ENCODE measurements at places on chromosomes 1 and 21.

DNA sequence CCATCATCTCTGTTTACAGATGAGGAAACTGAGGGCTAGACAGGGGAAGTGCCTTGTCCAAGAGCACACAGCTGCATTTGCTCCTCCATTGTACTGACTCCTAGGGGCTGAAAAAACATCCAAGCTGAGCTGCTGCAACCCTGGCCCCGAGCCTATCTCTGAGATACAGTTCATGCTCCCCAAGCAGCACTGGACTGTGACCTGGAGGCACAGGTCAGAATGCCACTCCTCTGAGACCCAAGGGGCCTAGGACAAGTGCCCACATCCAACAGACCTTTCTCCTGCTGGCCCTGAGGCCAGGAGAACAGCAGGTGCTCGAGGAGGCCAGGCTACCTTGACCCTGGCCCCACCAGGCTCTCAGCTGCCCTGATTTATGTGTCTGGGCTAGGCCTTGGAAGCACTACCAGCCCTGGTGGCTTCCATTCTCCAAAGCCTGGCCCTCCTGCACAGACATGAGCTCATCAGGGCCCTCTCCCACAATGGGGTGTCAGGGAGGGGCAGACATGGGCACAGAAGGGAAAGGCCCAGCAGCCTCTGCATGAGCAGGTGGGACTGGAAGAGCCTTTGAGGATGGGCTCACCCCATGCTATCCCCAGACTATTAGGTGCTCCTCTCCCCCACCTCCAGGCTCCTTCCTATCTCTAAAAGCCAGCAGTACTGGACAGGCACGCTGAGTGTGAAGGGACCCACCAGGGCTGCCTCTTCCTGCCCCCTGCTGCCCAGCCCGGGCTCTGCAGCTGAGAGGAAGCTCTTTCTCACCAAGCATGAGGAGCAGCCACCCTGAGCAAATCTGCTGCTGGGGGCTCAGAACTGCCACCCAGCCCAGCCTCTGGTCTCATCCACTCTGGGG is 18.8 kb downstream of the ADGRB2 start:
- no peak for DNase-seq

- no peak for DNase-seq
Measured at GRCh38 chr21:43299441-43300277, 127.3 kb downstream of the SIK1 start.

DNA sequence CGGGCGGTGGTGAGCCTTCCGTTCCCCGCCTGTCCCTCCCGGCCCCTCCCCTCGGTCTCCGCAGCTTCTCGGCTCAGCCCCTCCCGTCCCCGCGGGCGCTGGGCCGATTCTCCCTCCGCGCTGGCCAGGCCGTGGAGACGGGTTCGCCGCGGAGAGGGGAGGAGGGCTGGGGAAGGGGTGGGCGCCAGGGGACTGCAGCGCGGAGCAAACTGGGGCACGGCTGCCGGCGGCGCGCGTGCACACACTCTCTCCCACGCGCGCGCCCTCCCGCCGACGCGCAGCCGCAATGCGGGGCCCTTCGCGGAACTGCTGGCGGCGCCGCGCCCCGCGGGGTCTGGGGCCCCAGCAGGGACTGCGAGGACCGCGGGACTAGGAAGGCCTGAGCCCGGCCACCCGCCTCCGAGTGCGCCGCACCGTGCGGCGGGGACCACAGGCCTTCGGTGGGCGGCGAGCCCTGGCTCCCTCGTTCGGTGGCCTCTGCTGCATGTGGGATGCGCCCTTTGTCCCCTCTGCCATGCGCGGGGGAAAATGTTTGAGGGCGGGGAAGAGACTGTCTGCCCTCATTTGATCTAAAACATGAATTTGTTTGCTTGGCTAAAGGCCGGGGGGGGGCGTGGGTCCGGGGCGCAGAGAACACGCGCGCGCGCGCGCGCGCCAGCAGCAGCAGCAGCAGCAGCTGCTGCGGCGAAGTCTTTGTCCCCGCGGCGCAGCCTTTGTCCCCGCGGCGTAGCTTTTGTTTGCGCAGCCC is 90.7 kb upstream of the VAMP3 start:
- no peak for DNase-seq

GRCh38 chr1:44724955-44725698 is 5.8 kb downstream of the RNU5D-1 start:
- no peak for DNase-seq

DNA sequence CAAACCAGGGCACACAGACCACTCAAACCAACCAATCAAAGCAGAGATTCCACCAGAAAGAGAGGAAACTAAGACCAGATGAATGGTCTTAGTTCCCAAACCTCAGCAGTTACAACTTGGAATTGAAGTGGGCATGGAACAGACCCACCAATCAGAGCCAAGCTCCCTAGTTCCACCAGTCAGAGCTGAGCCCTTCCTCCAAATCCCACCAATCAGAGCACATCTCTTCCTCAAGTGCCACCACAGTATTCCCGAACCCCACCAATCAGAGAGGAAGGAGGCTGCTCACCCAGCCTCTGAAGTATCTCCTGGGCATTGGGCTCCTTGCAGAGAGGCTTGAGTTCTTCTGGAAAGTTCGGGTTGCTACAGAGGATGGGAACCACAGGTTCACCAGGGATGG is 1.4 kb downstream of the GUCA2A start:
- DNase-seq = no peak

DNA sequence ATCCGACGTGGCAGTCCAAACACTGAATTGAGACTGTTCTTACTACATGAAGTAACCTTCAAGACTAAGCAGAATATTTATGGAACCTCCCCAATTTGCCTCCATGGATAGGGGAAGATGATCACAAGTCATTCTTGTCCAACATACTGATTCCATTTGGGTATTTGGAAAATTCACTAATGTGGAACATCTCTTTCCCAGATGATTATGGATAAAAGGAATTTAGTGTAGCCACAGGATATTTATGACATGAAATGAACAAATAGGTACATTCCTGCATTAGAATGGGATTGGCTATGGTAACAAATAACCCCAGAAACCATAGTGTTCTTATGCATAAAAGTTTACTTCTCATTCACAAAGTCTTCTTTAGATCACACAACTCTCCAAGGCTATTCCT is 40.2 kb upstream of the SGIP1 start:
- DNase-seq = no peak

DNA sequence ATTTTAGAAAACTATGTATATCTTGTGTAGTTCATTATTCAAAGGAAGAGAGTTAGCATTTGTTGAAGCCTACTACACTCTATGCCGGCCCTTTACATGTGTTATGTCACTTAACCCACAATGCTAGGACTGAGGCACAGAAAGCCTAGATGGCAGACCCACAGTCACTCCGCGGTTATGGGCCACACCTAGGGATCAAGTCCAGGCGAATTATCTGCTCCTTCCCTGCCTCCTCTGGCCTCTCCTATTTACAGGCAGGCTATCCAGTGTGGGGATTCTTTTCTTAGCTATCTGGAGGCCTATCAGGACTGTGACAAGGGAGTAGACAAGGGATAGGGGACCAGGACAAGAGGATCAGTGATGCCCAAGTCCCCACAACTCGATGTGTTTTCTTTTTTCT is 33.0 kb downstream of the IER5 start:
- no peak for DNase-seq

- no peak for DNase-seq
Measured at GRCh38 chr1:228256626-228257375, 49.0 kb downstream of the OBSCN start.

DNA sequence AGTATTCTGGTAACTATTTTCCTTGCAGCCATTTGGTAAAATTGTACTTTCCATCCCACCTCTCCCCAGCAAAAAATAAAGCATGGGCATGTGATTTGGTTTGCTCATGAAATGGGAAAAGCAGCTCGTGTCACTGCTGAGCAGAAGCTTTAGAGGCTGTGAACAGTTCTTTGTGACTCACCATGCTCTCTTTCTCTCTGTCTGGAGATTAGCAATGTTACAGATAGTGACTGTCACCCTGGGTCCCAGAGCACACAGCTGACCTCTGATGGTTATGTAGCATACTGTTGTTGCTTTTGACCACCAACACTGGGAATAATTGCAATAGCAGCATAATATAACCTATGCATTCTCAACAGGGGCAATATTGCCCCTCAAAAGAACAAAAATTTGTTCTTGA is 70.6 kb downstream of the RGS2 start:
- no peak for DNase-seq

DNA sequence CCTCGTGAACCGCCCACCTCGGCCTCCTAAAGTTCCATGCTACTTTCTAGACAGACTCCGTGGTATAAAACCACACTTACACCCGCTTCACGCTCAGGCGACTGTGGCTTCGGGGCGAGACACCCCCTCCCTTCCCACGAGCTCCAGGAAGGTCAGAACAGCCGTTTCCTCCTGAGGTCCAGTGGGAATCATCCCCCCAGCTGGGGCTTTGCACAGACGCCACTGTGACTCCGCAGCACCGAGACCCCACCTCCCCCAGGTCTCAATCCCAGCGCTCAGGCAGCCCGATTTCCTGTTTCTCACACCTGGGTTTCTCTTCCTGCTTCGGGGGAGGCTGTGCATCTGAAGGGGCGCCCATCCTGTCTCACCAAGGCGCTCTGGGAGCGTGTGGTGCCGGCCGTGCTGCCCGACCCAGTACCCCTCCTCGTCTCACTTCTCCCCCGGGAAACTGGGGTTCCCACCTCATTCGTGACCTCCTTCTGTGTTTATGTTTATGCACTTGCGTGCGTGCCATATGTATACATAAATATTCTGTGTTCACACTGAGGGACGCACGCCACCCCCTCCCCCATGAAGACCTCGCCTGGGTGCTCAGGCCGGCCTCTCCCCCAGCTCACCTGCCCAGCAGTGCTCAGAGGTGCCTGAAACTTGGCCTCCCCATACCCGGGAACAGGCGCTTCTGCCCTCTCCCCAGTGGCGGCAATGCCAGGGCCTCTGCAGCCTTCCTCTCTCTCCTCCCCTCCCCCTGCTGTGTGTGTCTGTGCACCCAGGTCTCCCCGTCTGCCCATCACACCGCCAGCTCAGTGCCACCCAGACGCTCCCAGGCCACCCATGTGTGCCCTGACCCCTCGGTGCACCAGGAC is 14.6 kb downstream of the SLC35E2B start:
- DNase-seq = peak; percentile 13

GRCh38 chr21:42379426-42380215 is 13.3 kb upstream of the TFF1 start:
- DNase-seq = no peak

DNA sequence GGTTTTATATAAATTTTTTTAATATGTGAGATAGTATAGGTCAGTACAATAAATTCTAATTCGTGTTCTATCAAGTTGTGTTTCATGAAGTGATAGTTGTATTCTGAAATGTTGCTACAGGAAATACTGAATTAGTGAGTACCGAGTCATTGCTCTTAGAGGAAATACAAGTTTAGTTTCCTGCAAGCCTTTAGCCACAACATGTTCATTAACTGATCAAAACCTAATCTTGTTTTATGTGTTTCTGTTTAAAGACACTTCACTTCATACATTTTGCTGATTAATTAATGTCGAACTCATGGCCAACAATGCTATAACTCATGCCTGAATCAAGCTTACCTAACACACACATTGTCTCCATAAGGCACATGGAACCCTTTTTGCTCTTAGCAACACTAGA is 43.6 kb downstream of the LRRC7 start:
- DNase-seq = no peak

DNA sequence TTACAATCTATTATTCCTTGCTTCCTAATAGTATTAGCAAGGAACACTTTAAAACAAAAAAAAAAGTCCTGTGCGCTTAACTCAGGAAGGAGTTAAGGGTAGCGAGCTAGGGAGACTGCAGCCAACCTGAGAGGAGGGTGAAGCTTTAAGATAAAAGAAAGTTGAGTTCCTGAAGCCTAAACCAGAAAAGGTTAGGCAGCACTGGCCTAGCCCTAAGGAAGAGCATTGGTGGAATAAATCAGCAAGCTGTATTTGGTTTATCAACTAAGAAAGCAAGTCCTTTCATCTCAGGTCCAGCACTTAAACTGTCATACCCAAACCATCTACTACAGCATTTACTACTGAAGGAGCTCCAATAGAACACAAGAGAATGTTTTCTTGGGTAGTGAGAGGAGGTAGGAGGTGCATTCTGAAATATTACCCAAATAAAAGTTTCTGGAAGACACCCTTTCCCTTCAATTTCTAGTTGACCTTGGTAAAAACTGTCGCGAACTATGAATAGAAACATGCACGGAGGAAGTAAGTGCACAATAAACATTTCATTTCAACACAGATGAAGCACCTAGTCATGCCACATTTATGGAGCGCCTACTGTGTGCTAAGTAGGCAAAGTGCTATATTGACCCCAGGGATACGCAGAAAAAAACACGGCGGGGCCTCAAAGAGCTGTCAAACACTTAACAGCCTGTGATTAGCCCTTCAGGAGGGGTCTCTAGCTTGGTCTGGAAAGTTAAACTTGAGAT is 1.3 kb downstream of the GLRX2 start:
- no peak for DNase-seq

DNA sequence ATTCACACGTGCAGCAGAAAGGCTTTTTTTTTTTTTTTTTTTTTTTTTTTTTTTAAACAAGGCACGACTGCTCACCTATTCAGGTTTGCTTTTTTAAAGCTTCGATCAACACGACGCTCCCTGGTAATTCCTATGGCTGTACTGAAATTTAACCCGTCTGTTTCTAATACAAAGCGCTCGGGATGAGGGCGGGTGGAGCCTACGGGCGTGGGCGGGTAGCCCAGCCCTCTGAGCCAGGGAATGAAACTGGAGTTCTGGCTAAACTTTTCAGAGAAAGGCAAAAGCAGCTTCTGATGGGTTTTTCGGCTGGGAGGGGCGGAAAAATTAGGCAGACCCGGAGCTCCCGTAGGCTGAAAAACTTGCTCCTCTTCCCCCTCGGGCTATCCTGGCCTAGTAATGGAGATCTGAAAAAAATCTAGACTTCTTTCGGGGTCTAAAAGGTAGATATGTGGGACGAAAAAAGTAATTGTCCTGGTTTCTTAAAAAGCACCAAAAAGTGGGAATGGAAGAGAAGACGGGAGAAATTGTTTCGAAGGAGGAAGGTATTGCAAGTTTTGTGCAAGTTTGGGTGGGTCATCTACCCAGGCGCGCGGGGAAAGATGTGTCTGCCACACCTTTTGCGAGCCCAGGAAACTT is 7.4 kb downstream of the NR5A2 start:
- DNase-seq = no peak

DNA sequence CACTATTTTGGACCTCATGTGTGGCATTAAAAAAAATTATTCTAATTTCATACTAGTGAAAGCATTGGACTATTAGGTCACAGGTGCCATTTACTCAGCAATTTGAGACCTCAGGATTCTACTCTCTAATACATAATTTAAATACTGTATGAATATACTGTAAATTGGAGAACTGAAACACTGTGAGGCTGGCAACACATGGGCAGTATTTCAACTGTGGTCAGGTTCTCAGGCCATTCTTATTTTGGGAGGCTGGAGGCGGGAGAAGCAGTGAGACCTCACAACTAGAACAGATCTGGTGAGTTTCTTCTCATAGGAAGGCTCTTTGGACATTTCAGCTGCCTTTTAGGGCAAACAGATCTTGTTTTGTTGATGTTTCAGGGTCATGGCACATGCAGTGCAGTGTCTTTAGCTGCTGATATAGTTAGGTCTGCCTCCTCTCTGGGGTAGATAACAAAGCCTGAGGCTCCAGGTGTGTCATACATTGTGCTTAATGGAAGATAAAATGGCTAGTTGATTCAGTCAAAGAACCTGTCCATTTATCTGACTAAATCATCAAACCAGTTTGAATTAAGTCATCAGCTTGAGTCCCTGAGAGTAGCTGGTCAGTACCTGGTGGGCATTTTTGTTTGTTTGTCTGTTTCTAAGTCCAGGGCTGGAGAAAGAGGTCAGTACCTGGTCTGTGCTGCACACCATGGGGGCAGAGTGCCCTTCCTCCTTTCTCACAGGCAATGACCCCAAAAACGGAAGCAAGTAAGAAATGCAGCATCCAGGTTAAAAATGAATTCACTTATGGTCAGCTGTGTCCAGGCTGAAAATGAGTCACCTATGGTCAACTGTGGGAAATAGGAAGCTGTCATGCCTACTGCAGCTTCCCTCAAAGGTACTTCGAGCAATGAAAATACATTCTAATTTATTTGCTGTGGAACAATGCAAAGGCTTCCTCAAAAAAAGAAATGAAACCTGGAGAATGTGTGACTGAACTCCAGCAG is 216.2 kb downstream of the SDCCAG8 start:
- DNase-seq = no peak
